Right cardiac atrium (tissue), 5 donors: ENCODE measurements at places on chromosomes 1 and 21. TPM values are rescaled to one million over a fixed set of nuclear protein-coding genes. Genes with fewer than 3 reads are reported as not detected.

The MYCL gene
- 0.23 TPM for polyA plus RNA-seq

The SF3B4 gene
- polyA plus RNA-seq = 17.8 TPM

DNA sequence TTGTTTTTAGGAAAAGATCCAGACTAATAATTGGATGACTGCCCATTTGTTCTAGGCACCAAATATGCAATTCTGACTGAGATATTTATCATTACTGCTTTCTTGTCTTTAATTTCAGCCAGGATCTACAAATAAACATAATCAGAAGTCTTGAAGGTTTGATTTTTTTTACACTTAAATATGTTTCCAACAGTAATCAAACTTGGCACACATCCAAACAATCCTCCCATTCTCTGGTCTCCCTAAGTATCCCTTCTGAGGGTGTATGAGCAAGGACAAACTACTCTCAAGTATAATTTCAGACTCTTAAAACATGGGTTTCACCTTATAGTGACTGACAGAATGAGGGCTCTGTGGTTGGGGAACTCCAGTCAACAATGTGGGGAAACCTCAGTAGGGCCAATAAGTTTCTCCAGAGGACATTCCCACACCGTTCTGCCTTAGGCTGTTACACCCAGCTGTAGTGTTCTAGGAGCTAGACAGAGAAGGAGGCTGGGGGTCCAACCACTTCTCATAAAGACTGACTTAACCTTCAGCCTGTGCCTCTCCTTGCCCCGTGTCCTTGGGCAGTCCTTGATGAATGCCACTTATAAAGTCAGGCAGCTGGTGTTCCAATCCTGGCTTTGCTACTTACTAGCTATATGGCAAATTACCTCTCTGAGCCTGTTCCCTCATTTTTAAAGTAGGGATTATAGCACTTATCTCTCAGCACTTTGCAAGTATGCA, 1.5 kb upstream of the PALMD start:
- DNase-seq = no peak

GRCh38 chr1:3222042-3222692, 153.2 kb downstream of the PRDM16 start:
- no peak for DNase-seq
